ENCODE measurements at places on chromosomes 6 and 20.
A peak's percentile ranks its signal among the peaks of the same experiment; 100 is the strongest.

DNA sequence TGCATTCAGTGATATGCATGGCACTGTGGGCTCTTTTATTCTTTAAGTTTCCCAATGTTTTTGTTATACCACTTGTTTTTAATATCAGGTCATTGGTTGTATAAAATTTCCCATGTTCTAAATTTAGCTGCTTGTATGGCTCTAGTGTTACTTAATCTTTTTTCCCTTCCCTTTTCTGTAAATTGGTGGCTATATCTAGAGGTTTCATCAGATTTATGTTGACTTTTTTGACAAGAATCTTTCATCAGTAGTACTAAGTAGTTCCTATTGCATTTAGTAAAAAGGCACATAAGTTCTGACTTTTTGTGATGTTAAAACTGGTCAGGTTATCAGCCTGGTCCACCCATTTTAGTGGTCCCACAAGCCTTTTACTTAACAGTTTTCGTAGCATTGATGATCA lies 51.1 kb downstream of the MMS22L start:
- DNase-seq, result no peak

GRCh38 chr6:2412731-2413130 lies 167.3 kb upstream of the GMDS start:
- DNase-seq, result no peak

DNA sequence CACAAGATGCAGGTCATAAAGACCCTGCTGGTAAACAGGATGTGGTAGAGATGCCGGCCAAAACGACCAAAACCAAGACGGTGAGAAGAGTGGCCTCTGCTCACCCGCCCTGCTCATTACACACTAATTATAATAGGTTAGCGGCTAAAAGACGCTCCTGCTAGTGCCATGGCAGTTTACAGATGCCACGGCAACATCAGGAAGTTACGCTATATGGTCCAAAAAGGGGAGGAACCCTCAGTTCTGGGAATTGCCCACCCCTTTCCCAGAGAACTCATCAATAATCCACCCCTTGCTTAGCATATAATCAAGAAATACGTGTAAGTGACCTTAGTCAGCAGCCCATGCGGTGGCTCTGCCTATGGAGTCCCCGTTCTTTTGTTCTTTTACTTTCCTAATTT lies 17.6 kb downstream of the BHLHE23 start:
- no peak for DNase-seq

DNA sequence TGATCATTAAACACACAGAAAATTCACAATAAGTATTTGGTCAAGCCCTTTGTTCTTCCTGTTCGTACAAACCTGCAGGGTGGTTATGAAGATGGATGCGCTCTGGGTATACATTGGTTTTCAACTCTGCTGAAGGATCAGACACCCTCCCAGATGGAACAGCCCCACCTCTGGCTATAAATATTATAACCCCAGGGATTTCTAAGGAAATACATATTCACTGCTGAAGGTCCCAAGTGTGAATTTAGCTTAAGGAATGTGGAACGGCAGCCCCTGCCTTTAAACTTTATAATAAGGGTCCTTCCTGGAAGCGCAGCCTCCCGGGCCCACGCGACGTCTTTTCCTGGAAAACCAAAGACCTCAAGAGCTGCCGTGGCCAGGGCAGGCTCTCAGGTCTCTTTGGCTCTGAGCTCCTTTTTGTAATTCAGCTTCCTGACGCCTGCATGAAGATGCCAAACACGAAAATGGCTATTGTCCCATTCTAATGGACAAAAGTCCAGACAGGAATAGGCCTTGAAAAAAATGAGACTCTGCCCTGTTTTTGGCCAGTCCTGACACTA lies 172.4 kb upstream of the SSTR4 start:
- no peak for DNase-seq

DNA sequence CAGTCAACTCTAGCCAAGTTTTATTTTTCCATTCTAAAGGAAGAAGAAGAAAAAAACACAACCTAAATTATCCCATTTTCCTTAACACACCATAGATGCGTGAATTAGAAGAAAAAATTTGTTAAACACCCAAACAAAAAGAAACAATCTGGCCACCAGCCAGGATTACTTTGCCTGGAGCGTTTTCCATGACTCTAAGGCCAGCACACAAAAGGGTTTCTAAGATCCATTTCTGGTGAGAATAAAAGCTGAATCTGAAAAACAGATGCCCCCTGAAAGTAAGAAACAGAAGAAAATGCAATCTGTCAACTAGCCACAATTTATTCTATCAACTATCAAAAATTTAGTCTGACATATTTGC lies 267.2 kb upstream of the SULF2 start:
- DNase-seq, result peak; percentile 47

- no peak for DNase-seq
Observed at GRCh38 chr6:7207720-7208119, 100.0 kb downstream of the RREB1 start.

DNA sequence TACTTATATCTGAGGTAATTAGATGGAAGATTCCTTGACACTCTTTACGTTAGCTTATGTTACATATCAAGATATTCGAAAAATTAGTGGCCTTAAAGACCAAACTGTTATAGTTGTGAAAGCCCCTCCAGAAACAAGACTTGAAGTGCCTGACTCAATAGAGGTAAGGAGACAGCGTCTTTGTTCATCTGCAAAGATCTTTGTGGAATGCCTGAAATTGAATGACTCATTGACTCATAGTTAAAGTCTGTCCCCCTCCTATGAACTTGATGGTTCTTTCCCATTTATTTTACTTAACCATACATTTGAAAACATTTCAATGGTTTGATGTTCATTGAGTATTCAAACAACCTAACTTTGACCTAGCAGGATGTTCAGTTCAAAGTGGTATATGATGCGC lies 47.6 kb upstream of the CDKAL1 start:
- DNase-seq, result no peak

- DNase-seq, result no peak
Observed at GRCh38 chr6:139801571-139802321, 427.3 kb upstream of the CITED2 start.

- DNase-seq, result no peak
Observed at GRCh38 chr6:151702851-151703658, 104.4 kb upstream of the ESR1 start.

- DNase-seq, result no peak
Observed at GRCh38 chr6:71602385-71603007, 283.9 kb upstream of the RIMS1 start.

DNA sequence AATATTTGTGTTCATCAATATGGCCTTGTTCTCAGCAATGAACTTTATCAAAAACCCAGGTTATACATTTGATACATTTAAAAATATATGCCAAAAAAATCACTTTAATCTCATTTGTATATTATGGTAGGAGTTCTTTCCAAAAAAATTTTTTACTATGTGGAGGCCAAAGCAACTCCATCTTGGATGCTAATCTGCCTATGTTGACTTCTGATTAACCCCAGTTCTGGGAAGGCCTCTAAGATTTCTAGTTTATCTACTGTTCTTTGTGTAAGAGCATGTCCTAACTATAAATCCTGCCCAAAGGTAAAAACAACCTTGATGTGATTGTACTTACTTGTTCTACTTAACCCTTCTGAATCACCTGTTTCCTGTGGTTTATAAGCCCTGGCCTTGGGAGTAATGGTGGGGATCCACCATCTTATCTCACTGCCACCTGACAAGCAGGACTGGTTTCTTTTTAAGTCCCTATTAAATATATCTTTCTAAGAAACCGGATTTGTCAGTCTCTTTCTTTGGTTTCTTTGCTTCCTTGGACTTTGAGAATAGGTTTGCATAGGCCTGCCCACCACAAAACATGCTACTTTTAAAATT lies 46.7 kb downstream of the RNGTT start:
- DNase-seq, result no peak

DNA sequence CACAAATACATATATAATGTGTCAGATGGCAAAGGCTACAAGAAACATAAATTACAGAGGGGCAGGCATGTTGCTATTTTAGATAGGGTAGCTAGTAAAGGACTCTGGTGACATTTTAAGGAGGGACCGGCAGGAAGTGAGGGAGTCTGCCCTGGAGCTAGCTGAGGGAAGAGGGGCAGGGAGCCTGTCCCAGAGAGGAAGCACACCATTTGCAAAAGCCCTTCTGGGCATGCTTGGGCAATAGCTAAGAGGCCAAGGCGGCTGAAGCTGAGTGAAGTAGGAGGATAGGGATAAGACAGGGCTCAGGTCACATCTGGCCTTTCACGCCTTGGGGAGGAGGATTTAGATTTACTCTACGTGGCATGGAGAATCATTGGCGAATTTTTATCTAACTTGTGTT lies 96.2 kb downstream of the RTN4IP1 start:
- DNase-seq, result no peak
